H1 (cell line): ENCODE measurements at places on chromosomes 7 and 10. TPM values are rescaled to one million over a fixed set of nuclear protein-coding genes. Genes with fewer than 3 reads are reported as not detected.

Gene NPC1L1
- 0.06 TPM in 1 of 2 replicates, not detected in the other for total RNA-seq

Gene SRRM3
- 16.0 and 17.4 TPM in 2 replicates for total RNA-seq

Gene SAMD8
- total RNA-seq: 16.6 and 20.9 TPM in 2 replicates

Gene KIF5B
- total RNA-seq: 62.7 and 68.4 TPM in 2 replicates

Gene NPY4R2
- total RNA-seq: not detected in 2 replicates

Gene AKR1C1
- total RNA-seq: 1.4 and 2.3 TPM in 2 replicates

Gene BEND7
- total RNA-seq: 5.9 and 8.2 TPM in 2 replicates

Gene CLDN15
- 5.5 and 5.9 TPM in 2 replicates for total RNA-seq

GRCh38 chr7:77846317-77847092 lies 47.9 kb downstream of the PHTF2 start:
- H3K36me3 ChIP-seq: no peaks in the 10 kb centered on the region
- H3K4me1 ChIP-seq: 0 out of 2 replicates have a peak, but pooled peaks cover 2% of the 10 kb centered on the region
- H3K27ac ChIP-seq: no peak overlapping the region

GRCh38 chr10:128660726-128661125 lies 534.5 kb upstream of the MKI67 start:
- no peaks in the 10 kb centered on the region for H3K36me3 ChIP-seq
- H3K27ac ChIP-seq: no peak overlapping the region
- no peak for DNase-seq

DNA sequence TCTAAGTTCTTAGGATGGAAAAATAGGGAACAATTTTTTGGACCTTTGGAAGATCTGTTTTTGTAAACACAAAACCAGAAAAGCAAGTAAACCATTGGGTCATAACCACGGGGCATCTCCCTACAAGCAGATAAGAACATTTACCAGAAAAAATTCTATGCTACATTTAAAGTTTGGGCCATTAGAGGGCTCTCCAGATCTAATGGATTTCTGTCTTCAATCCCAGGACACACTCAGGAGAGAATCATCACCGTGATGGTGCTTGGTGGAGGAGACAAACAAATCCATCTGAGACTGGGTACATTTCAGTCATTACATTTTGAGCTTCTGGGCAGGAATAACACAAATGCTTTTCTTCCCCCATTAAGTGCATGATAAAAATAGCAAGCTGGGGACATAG lies 178.4 kb upstream of the TARP start:
- DNase-seq: no peak
- H3K27ac ChIP-seq: no peak overlapping the region
- H3K36me3 ChIP-seq: no peaks in the 10 kb centered on the region

GRCh38 chr10:96346295-96346694 lies 12.5 kb downstream of the OPALIN start:
- H3K36me3 ChIP-seq: peaks cover 3% of the 10 kb centered on the region; the same call in 1 of the 2 replicates
- no peak for DNase-seq
- no peaks in the 10 kb centered on the region for H3K27me3 ChIP-seq
- H3K4me3 ChIP-seq: no peak overlapping the region
- H3K4me1 ChIP-seq: no peaks in the 10 kb centered on the region; the same call in none of the 2 replicates

DNA sequence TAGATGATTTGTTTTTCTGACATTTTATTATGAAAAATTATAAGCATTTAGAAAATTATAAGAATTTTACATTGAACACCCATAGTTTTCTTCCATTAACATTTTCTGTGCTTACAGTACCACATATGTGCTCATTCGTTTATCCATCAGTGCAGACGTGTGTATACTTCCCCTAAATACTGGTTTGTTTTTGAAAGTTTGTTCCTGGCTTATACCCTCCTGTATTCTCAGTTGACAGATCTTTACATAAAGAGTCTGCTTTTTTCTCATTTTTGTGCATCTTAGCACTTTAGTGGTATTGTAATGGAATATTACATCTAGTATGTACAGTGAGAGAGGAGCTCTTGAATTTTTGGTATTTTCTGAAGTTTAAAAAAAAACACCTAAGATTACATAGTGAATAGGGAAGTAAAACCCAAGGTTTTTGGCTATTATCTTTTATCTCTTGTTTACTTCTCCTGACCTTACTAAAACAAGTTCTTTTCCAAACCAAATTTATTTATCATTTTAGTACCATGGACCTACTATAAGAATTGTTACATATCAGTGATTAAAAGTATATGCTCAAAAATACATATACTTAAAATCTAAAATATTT lies 8.1 kb downstream of the DLD start:
- H3K27ac ChIP-seq: no peak overlapping the region
- DNase-seq: no peak
- H3K36me3 ChIP-seq: peaks cover 10% of the 10 kb centered on the region; the same call in 1 of the 2 replicates
- no peaks in the 10 kb centered on the region for H3K27me3 ChIP-seq

GRCh38 chr7:38307640-38308039 lies 34.2 kb upstream of the TARP start:
- no peak for DNase-seq
- H3K4me1 ChIP-seq: peaks cover 5% of the 10 kb centered on the region; the same call in 1 of the 2 replicates
- H3K27me3 ChIP-seq: no peaks in the 10 kb centered on the region
- H3K27ac ChIP-seq: no peak overlapping the region
- no peak overlapping the region for H3K4me3 ChIP-seq

DNA sequence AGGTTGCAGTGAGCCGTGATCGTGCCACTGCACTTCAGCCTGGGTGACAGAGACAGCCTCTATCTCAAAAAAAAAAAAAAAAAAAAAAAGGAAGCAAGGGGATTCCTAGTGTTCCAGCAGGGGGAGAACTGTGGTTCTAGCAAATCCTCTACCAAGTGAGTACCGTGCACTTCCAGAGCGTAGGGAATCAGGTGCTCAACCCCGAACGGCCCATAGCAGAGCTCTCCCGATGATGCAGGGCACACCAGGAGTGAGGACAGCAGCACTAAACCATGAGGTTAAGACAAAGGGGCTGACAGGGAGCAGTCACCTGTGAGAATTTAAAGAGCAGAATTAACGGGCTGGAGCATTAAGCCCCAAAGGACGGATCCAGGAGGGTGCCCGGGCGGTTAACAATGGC lies 173.6 kb downstream of the PTPRN2 start:
- H3K4me1 ChIP-seq: peaks cover 4% of the 10 kb centered on the region
- no peaks in the 10 kb centered on the region for H3K36me3 ChIP-seq
- H3K27me3 ChIP-seq: no peaks in the 10 kb centered on the region
- no peak overlapping the region for H3K4me3 ChIP-seq

GRCh38 chr10:112365014-112365432 lies 8.9 kb upstream of the ACSL5 start:
- H3K36me3 ChIP-seq: no peaks in the 10 kb centered on the region
- no peaks in the 10 kb centered on the region for H3K4me1 ChIP-seq
- no peak overlapping the region for H3K4me3 ChIP-seq
- no peaks in the 10 kb centered on the region; the same call in 1 of the 2 replicates for H3K27me3 ChIP-seq
- DNase-seq: no peak
- no peak overlapping the region for H3K27ac ChIP-seq

GRCh38 chr7:151823566-151824372 lies 53.1 kb downstream of the PRKAG2 start:
- H3K4me3 ChIP-seq: no peak overlapping the region
- no peak overlapping the region for H3K27ac ChIP-seq
- DNase-seq: no peak
- no peaks in the 10 kb centered on the region for H3K36me3 ChIP-seq
- H3K4me1 ChIP-seq: no peaks in the 10 kb centered on the region; the same call in 1 of the 2 replicates
- no peaks in the 10 kb centered on the region for H3K27me3 ChIP-seq

GRCh38 chr7:13981070-13981469 lies 8.4 kb downstream of the ETV1 start:
- no peaks in the 10 kb centered on the region; the same call in 1 of the 2 replicates for H3K4me1 ChIP-seq
- no peak overlapping the region for H3K27ac ChIP-seq
- no peaks in the 10 kb centered on the region for H3K27me3 ChIP-seq
- no peak overlapping the region for H3K4me3 ChIP-seq
- no peak for DNase-seq

GRCh38 chr7:96322373-96322695 lies 436 bp upstream of the SLC25A13 start:
- H3K4me1 ChIP-seq: no peaks in the 10 kb centered on the region; the same call in 1 of the 2 replicates
- no peaks in the 10 kb centered on the region for H3K27me3 ChIP-seq
- H3K4me3 ChIP-seq: peak overlapping the region; percentile 64
- H3K36me3 ChIP-seq: no peaks in the 10 kb centered on the region
- no peak for DNase-seq

DNA sequence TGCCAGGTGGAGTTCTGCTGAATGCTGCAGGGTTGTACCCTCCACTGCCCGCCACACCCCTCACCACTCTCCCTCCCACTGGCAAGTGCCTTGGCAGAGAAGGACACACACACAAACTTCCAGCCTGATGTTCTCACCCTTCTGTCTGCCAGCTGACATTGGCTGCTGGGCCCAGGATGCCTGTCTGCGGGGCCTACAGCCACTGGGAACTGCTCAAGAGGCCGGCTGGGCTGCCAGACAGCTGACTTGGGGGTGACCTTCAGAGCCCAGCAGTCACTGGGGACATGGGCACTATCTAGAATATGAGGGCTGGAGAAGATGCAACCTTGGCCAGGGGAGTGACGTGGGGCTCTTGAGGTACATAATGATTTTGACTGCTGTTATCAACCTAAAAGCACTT lies 157.1 kb downstream of the SH3PXD2A start:
- no peaks in the 10 kb centered on the region for H3K36me3 ChIP-seq
- H3K27ac ChIP-seq: no peak overlapping the region
- H3K4me3 ChIP-seq: no peak overlapping the region

DNA sequence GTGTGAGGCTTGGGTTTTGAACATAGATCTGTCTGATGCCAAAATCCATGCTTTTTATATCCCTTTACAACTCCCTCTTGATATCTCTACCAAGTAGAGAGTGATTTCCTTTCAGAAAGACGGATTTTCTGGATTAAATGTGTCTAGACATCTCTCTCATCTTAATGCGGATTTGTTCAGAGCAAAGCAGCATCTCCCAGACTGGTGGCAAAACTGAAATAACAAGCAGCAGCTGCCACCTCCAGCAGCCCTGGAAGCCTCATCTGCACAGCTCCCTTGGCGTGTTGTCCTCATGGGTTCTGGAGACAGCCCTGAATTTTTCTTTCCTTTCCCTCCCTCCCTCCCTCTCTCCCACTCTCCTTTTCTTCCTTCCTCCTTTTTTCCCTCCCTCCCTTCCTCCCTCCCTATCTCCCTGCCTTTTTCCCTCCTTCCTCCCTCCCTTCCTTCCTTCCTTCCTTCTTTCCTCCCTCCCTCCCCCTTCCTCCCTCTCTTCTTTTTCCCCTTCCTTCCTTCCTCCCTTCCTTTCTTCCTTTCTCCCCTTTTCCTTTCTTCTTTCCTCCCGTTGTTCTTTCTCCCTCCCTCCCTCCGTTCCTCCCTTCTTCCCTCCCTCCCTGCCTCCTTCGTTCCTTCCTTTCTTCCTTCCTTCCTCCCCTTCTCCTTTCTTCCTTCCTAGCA lies 639.9 kb downstream of the TYW1 start:
- H3K4me3 ChIP-seq: no peak overlapping the region
- H3K27me3 ChIP-seq: no peaks in the 10 kb centered on the region
- no peaks in the 10 kb centered on the region for H3K4me1 ChIP-seq

DNA sequence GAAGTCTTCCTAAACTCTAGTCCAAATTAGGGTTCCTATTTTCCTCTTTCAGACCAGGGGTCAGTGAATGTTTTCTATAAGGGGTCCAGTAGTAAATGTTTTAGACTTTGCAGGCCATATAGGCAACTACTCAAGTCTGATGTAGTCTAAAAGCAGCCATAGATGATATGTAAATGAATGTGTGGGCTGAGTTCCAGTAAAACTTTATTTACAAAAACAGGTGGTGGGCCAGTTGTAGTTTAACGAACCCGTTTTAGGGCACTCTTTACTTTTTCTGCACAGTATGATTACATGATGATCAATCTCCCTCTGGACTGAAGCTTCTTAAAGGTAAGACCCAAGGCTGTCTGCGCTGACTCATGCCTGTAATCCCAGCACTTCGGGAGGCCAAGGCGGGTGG lies 243.6 kb downstream of the CAMK1D start:
- H3K36me3 ChIP-seq: no peaks in the 10 kb centered on the region
- H3K4me1 ChIP-seq: no peaks in the 10 kb centered on the region
- no peak overlapping the region for H3K4me3 ChIP-seq
- no peak overlapping the region for H3K27ac ChIP-seq

GRCh38 chr10:35387768-35388167 lies 51.5 kb downstream of the CCNY start:
- H3K4me3 ChIP-seq: no peak overlapping the region
- peaks cover 7% of the 10 kb centered on the region; the same call in 1 of the 2 replicates for H3K4me1 ChIP-seq

- no peaks in the 10 kb centered on the region for H3K36me3 ChIP-seq
- H3K27ac ChIP-seq: no peak overlapping the region
- H3K27me3 ChIP-seq: no peaks in the 10 kb centered on the region
- H3K4me1 ChIP-seq: no peaks in the 10 kb centered on the region
- H3K4me3 ChIP-seq: no peak overlapping the region
Measured at GRCh38 chr7:93530701-93531100, 43.8 kb downstream of the CALCR start.
